Placental pericyte (primary cell): ENCODE measurements at places on chromosomes 11 and 22. TPM values are rescaled to one million over a fixed set of nuclear protein-coding genes. Genes with fewer than 3 reads are reported as not detected.

SGSM1 gene
- total RNA-seq: not detected in 2 replicates

ACR gene
- total RNA-seq: not detected in 2 replicates

H19 gene
- 5.2 and 10.7 TPM in 2 replicates for total RNA-seq

POU2AF2 gene
- total RNA-seq: not detected in 2 replicates

CCDC87 gene
- 0.29 and 0.44 TPM in 2 replicates for total RNA-seq

ZC3H12C gene
- total RNA-seq: 25.3 and 30.4 TPM in 2 replicates

OR4A5 gene
- total RNA-seq: not detected in 2 replicates

GRM5 gene
- total RNA-seq: under 0.01 TPM in 1 of 2 replicates, not detected in the other

GAL3ST1 gene
- total RNA-seq: not detected in 2 replicates

LGALS12 gene
- total RNA-seq: not detected in 2 replicates

GGT5 gene
- total RNA-seq: 3.5 and 6.7 TPM in 2 replicates

NAALAD2 gene
- 0.29 and 0.44 TPM in 2 replicates for total RNA-seq

APOBEC3F gene
- 2.0 and 2.6 TPM in 2 replicates for total RNA-seq

LRRC32 gene
- total RNA-seq: 14.7 and 14.9 TPM in 2 replicates

PRR33 gene
- total RNA-seq: not detected in 2 replicates

APOL2 gene
- total RNA-seq: 51.0 and 62.9 TPM in 2 replicates

MYRF gene
- 6.4 and 39.2 TPM in 2 replicates for total RNA-seq

FXYD2 gene
- 0.22 TPM in 1 of 2 replicates, not detected in the other for total RNA-seq

CBLIF gene
- not detected in 2 replicates for total RNA-seq

GRIA4 gene
- total RNA-seq: 0.22 and 4.2 TPM in 2 replicates

TSSK2 gene
- not detected in 2 replicates for total RNA-seq

ACRV1 gene
- not detected in 2 replicates for total RNA-seq

ART1 gene
- total RNA-seq: not detected in 2 replicates

UBASH3B gene
- 17.5 and 122 TPM in 2 replicates for total RNA-seq

CHADL gene
- 0.57 and 1.1 TPM in 2 replicates for total RNA-seq

GALNT18 gene
- 0.88 and 1.4 TPM in 2 replicates for total RNA-seq

PRODH gene
- total RNA-seq: 0.44 TPM in 1 of 2 replicates, not detected in the other

KCNJ4 gene
- under 0.01 TPM in 1 of 2 replicates, not detected in the other for total RNA-seq

HBB gene
- not detected in 2 replicates for total RNA-seq

APLNR gene
- not detected in 2 replicates for total RNA-seq

INSC gene
- total RNA-seq: 1.9 TPM in 1 of 2 replicates, not detected in the other

MAP6 gene
- 0.57 and 2.4 TPM in 2 replicates for total RNA-seq

ATG2A gene
- total RNA-seq: 23.9 and 28.2 TPM in 2 replicates

BCO2 gene
- 1.0 and 34.1 TPM in 2 replicates for total RNA-seq

ZNF214 gene
- 0.22 and 1.4 TPM in 2 replicates for total RNA-seq
